Left colon (tissue), 2 donors: ENCODE measurements at places on chromosomes 3 and 15. TPM values are rescaled to one million over a fixed set of nuclear protein-coding genes. Genes with fewer than 3 reads are reported as not detected.

GRCh38 chr15:95874637-95875036, 455.9 kb upstream of the NR2F2 start:
- no peak for DNase-seq

DNA sequence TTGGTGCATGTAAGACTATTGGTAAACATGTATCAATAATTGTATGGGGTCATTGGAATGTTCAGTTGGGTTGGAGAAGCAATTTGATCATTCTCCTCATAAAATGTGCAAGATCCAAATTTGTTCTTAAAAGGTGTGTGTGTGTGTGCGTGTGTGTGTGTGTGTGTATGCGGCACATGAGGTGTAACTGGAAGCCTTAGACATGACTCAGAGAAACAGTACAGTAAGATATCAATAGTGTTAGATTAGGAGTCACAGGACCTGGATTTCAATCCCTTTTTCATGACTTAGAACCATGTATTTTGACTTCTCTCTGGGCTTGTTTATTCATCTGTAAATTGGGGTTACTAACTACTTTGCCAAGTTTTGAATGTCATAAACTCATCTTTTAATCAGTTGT, 38.3 kb downstream of the RSRC1 start:
- no peak for DNase-seq

- no peak for DNase-seq
Observed at GRCh38 chr3:39900462-39901002, 91.1 kb downstream of the MYRIP start.

- no peak for DNase-seq
Observed at GRCh38 chr3:73418681-73419080, 206.1 kb downstream of the PDZRN3 start.

DNA sequence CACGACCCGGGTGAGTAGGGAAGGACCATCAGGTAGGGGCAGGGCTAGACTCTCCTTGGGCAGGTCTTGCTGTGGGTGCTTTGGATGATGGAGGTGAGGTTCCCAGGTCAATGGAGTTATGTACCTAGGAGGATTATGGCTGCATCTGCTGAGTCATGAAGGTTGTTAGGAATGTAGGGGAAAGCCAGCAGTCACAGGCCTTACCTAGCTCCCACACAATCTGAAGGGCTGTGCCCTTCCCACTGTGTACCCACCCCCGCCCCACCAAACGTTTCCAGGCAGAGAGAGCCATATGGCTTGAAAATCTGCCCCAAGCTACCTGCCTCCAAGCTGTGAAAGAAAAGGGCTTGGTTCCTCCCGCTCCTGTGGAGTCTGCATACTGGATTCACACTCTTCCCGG, 573.4 kb upstream of the DPPA4 start:
- no peak for DNase-seq

DNA sequence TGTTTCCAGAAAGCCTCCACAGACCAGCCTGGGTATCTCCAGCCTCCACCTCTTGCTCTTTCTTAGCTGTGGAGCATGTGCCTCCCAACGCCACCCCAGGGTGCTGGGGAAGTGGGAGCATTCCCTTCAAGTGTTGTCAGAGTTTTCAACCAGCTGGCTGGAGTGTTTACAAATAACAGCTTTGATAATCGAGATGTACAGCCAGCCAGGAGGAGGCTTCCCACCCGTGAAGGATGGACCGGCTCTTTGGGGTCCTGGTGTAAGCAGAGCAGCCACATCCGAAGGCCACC, 8.5 kb upstream of the OXTR start:
- no peak for DNase-seq

DNA sequence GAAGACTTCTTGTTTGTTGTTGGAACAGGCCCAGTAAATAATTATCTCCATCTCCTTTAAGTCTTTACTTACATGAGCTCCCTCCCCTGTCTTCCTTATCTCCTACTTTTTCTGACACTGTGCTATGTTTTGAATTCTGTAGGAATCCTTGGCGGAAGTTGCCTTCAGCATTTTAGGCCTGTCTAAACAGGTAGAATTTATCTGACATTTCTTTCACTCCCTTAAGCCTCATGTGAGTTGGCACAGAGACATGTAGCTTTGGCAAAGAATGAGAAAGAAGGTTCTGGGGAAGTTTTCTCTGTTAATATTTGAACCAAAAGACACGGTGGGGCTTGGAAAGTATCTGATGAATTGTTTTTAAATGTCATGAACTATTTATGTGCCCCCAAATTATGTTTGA, 8.1 kb downstream of the MCTP2 start:
- DNase-seq: no peak

DNA sequence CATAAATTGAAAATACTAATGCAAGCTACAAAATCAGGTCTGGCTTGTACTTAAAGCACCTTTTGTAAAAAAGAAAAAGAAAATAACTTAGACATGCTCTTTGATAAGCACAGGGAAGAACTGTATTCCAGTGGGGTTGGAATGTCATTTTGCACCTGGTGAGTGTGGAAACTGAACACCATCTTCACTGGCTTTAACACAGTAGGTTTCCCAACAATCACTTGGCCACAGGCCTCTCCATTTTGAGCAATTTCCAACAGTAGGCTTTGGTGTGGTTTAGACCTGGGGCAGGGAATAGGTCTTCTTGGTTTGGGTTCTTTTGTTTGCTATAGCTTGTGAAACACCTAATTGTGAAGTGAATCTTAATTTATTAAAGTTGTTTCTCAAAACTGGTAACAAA, 18.9 kb downstream of the PDZRN3 start:
- no peak for DNase-seq

Gene FGD5
- 5.8 TPM for total RNA-seq

DNA sequence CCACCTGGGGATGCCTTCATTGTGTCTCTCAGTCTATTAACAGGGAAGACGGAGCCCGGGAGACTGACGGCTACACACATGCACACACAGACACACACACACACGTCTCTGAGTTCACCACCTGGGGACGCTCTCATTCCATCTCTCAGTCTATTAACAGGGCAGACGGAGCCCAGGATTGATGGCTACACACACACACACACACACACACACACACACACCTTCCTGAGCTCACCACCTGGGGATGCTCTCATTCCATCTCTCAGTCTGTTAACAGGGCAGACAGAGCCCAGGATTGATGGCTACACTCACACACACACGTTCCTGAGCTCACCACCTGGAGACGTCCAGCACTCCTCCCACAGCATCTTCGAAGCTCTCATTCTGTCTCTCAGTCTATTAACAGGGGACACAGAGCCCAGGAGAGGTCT, 143.9 kb downstream of the OR4M2 start:
- DNase-seq: peak; percentile 20

DNA sequence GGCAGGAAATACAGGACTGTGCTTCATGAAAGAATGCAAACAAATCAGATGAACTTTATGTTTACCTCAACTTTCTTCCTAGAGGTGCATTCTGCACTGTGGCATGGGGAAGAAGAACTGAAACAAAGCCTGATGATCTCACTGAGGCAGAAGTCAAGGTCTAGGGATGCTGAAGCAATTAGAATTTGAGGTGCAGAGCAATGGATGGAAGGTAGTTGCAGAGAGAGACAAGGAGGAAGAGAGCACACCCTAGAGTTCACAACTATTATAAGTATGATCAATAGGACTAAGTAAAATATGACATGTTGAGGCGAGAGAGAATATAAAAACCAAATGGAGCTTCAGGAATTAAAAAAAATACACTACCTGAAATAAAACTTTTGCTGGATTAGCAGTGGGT, 420.1 kb downstream of the EDEM1 start:
- no peak for DNase-seq

Gene STRIT1
- not detected for total RNA-seq

Gene PRSS50
- total RNA-seq: not detected

Gene CPEB1
- 2.5 TPM for total RNA-seq

DNA sequence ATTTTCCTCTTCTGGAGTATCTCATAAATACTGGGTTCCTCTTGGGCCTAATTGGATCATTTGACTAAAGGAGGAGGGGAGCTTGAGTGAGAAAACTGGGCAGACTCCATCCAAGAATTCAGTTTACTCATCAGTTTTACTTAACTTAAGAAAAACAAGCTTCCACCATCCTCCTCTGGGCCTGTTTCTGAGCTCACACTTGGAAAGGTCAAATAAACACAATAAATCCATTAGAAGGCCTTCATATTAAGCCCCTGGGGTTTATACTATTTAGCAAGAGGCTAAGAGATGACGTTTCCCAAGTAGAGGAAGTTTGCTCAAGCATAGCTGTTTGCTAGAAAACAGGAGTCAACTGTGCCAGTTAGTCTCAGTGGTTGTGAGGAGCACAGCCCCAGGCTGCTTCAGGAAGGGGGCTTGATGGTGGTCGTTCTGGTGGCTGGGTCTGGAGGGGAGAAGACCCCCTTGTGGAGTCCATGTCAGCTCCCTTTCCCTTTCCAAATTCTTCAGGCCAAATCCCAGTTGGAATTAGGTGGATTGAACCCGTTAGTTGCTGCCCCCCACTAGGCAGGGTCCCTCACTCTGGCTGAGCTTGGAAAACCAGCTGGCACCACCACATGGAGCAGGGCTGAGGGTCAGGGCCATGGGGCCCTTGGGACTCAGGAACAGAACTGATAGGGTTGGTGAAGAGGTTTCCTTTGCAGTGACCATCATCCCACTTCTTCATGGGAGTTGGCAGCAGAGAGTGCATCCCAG, 64.8 kb downstream of the SPSB4 start:
- DNase-seq: no peak
